ENCODE measurements at places on chromosomes 12 and 14.

DNA sequence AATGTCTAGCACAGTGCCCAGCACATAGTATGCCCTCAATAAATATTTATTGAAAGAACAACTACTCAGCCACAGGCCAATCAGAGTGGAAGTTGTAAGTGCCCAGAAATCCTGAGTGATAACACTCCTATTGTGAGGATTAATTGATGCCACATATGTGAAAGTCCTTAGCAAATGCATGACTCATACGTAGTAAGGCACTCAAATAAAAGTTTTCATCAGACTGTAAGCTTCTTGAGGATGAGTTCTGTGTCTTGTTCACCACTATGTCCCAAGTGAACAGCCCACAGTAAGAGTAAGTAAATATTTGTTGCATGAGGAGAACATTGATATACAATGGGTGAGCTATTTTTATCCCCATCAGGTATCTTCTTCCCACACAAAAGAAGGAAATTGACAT lies 24.7 kb upstream of the ANO6 start:
- DNase-seq: no peak

GRCh38 chr14:104559028-104559803 lies 20.3 kb upstream of the C14orf180 start:
- DNase-seq: no peak

DNA sequence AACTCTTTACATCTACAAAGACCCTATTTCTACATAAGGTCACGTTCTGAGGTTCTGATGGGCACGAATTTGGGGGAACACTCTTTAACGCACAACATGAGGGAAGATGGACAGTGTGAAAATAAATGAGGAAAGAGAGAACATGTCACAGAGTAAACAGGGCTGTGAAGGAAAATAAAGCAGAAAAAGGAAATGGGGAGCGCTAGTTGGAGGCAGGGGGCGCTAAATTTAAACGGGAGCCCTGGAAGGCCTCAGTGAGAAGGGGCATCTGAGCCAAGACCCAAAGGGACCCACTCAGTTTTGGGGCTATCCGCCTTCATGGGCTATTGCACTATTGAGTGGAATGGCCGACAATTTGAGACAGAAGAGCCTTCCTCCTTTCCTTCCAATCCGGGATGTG lies 50.5 kb downstream of the PLXNC1 start:
- DNase-seq: no peak

DNA sequence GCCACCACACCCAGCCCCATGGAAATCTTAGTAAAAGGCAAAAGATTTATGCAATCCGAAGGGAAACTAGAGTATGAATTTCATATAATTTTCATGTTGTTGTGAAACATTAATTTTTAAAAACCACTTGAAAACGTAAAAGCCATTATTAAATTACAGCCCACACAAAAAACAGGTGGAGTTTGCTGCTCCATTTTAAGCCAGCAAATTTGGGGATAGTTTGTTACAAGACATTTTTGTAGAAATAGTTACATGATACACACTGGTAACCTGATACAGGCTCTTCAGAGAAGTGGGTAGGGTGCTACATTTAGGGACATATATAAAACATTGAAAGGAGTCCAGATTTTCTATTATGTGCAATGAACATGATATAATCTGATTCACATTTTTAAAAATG lies 17.6 kb downstream of the GNPTAB start:
- no peak for DNase-seq

DNA sequence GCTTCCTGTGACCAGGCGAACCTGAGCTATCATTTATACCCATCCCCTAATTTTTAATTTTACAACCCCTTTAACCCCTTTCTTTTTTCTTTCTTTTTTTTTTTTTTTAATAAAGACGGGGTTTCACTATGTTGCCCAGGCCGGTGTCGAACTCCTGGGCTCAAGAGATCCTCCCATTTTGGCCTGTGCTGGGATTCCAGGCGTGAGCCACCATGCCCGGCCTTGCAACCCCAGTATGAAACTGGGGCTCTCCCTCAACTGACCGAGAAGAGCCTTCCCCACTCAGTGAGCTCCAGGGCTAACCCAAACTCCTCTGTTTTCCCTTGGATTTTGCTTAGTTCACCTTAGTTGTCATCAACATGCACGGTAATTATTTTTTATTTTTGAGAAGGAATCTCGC lies 992 bp downstream of the CPSF2 start:
- no peak for DNase-seq

DNA sequence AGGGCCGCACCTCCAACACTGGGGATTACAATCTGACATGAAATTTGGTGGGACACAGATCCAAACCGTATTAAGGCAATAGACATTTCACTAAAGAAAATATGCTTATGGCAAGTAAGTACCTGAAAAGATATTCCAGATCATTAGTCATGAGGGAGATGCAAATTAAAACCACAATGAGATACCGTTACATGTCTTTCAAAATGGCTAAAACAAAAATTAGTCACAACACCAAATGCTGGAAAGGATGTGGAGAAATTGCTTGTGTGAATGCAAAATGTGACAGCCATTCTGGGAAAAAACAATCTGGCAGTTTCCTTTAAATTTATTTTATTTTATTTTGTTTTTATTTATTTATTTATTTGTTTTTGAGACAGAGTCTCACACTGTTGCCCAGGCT lies 82.3 kb upstream of the PTGDR start:
- no peak for DNase-seq

DNA sequence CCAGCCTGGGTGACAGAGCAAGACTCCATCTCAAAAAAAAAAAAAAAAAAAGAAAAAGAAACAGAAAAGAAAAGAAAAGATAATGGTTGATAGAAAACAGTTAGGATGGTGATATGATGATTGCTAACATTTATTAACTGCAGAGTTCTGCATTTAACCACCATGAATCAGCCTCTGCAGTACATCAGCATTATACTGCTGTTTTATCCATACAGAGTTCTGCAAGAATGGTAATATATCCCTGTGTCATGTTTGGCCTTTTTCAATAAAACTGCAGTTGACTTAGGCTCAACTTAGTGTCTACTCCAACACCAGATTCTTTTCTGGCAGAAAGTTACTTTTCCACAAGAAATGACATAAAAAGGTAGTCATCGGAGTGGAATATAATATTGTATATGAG lies 62.6 kb downstream of the DUSP6 start:
- no peak for DNase-seq

GRCh38 chr14:55964091-55964490 lies 154.1 kb upstream of the PELI2 start:
- no peak for DNase-seq

GRCh38 chr14:21102521-21103410 lies 1.9 kb downstream of the TMEM253 start:
- DNase-seq: no peak

DNA sequence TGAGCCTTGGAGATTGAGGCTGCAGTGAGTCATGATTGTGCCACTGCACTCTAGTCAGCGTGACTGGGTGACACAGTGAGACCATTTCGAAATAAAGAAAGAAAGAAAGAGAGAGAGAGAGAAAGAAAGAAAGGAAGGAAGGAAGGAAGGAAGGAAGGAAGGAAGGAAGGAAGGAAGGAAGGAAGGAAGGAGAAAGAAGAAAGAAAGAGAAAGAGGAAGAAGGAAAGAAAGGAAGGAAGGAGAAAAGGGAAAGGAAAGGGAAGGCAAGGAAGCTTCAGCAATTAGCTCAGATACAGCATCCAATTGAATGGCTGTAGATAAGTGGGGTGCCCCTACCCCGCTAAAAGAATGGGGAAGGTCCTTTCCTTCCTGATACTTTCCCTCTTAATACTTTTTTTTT lies 9.5 kb upstream of the NAA30 start:
- DNase-seq: no peak

- DNase-seq: no peak
Measured at GRCh38 chr12:110791589-110791988, 48.9 kb upstream of the PPP1CC start.

- no peak for DNase-seq
Measured at GRCh38 chr12:14156606-14157005, 175.2 kb upstream of the GRIN2B start.

DNA sequence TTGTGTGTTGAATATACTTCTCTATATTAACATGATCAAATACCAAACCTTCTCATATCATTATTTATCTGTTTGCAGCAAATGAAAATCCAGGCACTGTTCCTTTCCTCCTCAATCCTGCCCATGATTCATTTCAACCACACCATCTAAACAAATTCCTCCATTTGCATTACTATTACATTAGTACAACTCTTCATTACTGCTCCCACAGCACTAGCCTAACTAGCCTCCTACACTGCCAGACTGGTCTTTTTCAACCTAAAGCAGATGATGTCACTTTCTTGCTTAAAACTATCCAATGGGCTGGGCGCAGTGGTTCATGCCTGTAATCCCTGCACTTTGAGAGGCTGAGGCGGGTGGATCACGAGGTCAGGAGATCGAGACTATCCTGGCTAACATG lies 117.3 kb upstream of the MYF6 start:
- DNase-seq: no peak

DNA sequence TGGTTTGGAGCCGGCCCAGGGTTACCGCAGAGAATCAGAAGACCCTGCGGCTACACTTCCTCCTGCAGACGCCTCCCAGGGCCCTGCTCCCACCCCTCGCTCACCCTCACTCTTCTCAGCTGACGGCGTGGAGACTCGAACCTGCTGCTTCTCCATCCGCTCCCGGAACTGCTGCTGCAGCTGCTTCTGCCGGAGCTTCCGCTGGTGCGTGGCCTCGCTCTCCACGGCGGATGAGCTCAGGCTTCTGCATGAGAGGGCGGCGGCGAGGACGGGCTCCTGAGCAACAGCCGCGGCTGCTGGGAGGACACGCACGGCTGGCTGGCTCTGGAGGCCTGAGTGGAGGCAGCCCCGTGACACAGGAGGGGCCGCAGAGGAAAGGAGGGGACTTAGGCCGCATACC lies 33.3 kb downstream of the RAD52 start:
- DNase-seq: peak; percentile 4

GRCh38 chr12:49872781-49873181 lies 29.9 kb upstream of the BCDIN3D start:
- DNase-seq: no peak

GRCh38 chr12:89882050-89882449 lies 173.4 kb upstream of the ATP2B1 start:
- DNase-seq: no peak

DNA sequence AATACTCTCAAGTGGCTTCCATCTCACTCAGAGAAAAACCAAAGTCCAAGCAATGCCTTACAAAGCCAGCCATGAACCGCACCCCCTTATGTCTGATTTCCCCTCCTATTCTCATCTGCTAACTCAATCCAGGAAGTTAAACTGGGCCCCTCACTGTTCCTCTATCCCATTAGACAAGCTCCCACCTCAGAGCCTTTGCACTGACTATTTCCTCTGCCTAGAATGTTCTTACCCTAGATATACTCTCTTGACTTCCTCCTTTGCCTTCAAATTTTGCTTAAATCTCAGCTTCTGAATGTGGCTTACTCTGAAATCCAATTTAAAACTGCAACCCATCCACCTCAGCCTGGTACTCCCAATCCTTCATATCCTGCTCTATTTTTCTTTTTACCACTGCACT lies 257.0 kb upstream of the USP15 start:
- DNase-seq: no peak

GRCh38 chr12:62844915-62845314 lies 90.0 kb downstream of the PPM1H start:
- DNase-seq: no peak

DNA sequence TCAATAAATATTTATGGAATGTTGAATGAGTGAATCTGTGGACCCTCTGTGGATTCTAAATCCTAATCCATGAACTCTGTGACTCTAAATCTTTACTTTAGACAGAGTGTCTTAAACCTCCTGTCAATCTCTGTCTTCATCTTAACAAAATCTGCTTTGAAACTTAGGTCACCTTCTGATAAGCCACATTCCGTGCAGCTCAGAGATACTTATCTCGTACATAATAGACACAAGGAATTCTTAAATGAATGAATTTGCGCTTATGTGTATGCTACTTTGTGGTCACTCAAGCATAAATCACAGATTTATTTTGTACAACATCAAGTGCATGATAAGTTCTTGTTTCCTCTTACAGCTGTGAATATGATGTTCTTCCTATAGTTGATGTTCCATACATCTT lies 2.2 kb upstream of the KRAS start:
- no peak for DNase-seq

DNA sequence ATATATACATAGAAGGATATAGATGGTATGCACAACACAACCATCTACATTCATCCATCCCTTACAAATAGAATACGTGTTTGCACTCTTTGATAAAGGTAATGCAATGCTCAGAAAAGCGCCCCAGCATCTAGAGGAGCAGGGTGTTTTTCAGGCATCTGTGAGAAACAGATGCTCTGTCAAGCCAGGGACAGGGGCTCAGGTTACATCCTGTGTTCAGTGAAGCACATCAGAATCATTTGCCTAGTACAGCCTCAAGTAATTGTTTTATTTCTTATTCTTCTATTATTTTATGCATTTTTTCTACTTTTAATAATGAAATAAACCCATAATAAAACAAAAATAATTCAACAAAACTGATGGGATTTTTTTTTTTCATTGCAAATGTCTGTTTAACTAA lies 50.5 kb upstream of the HIF1A start:
- DNase-seq: no peak

DNA sequence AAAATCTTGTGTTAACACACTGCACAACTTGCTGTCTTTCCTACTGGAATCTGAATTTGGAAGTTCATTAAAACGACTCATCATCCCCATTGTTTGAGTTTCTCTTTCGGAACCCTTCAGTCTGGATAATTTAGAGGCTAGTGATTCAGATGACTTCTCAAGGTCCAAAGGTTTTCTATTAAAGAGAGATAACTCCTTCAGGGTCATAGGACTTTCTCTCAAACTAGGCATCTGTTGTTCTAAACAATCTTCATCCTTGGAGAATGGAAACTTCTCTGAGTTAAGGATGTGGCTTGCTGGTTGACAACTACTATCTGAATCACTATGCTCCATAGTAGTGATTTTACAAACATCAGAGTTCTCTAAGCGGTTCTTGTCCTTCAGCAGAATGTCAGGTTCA lies 4.4 kb downstream of the MLH3 start:
- no peak for DNase-seq

DNA sequence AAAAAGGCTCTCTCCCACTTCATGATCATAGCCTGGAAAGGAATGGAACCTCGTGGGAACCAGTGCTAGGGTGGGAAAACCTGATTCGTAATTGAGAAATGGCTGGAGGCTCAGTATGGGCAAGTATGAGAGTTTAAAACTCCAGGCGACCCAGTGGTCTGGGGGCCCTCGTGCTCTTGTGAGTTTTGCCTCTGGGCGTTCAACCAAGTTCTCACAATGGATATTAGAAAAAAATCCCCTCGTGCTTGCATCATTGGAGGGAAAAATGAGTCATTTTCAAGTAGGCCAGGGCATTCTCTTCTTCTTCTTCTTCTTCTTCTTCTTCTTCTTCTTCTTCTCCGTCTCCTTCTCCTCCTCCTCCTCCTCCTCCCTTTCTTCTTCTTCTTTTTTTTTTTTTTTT lies 39.0 kb downstream of the GPR68 start:
- no peak for DNase-seq

- DNase-seq: no peak
Measured at GRCh38 chr12:69345742-69346141, 2.4 kb upstream of the LYZ start.

- no peak for DNase-seq
Measured at GRCh38 chr12:88241862-88242570, 99.9 kb downstream of the TMTC3 start.

- DNase-seq: no peak
Measured at GRCh38 chr14:32703183-32703621, 235.5 kb upstream of the NPAS3 start.

GRCh38 chr12:127286281-127286680 lies 980.7 kb upstream of the TMEM132C start:
- no peak for DNase-seq

- no peak for DNase-seq
Measured at GRCh38 chr14:61462566-61463193, 141.3 kb downstream of the PRKCH start.

- no peak for DNase-seq
Measured at GRCh38 chr14:60222820-60223219, 26.2 kb upstream of the PPM1A start.

- no peak for DNase-seq
Measured at GRCh38 chr12:76124456-76124855, 40.0 kb upstream of the NAP1L1 start.

Data from activated CD4-positive, alpha-beta T cell treated with anti-CD3 and anti-CD28 coated beads, Interleukin-2, amount 50 U/mL, for 4 hours (primary cell).